ENCODE measurements at places on chromosomes 13 and 19.

GRCh38 chr13:80199067-80199466, 141.9 kb downstream of the SPRY2 start:
- no peak for DNase-seq

- DNase-seq = no peak
These were observed 1.7 kb downstream of the MCF2L start for GRCh38 chr13:112970552-112971287.

GRCh38 chr19:39502640-39503417, 4.1 kb downstream of the DLL3 start:
- no peak for DNase-seq

- no peak for DNase-seq
These were observed 48.9 kb downstream of the KLF2 start for GRCh38 chr19:16373532-16373931.

GRCh38 chr19:2255112-2255845, 938 bp downstream of the JSRP1 start:
- DNase-seq = no peak

DNA sequence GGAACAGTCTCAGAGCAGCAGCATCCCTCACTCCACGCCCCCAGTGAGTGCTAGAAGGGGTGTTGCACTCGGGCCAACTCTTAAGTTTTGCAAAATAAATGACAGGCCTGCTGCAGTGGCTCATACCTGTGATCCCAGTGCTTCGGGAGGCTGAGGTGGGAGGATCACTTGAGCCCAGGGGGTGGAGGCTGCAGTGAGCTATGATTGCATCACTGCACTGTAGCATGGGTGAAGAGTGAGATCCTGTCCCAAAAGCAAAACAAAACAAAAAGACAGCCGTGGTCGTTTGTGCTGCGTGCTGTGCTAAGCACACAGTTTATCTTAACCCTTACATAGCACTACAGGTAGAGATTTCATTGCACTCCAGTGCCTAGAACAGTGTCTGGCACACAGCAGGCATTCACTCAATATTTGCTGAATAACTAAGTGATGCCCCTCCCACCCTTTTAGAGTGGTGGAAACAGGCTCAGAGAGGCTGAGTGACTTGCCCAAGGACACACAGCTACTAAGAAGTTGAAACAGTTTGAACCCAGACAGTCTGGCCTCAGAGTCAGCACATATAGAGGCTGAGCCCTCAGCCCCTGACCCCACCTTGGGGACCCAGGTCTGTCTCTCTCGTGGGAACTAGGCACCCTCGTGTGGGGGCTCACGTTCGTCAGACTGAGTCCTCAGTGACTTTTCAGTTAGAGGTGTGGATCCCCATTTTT, 18.3 kb downstream of the KCNC3 start:
- DNase-seq = no peak

- DNase-seq = no peak
These were observed 630 bp downstream of the RNF126 start for GRCh38 chr19:662207-662961.
